ENCODE measurements at places on chromosomes 2 and 18.

DNA sequence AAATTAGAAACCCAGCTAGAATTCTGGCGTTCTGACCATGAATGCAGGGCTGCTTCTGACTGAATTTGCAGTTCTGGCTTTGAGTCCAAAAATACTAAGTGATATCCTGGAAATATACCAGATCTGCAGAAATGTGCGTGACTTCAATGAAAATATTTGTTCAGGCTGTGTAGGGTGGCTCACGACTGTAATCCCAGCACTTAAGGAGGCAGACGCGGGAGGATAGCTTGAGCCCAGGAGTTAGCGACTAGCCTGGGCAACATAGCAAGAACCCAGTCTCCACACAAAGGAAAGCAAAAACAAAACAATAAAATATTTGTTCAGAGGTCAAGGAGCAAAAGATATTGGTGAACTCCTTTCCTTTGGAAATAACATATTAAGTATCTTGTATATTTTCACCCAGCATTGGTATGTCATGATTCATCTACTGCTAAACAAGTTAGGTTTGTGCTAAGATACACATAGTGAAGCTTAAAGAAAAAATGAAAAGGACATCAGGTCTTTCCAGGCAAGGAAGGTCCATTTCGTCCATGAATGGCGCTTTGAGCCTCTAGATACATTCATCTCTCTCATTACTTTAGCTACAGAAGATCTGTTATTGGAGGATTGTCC is 239.2 kb downstream of the CMPK2 start:
- no peak for DNase-seq

- no peak for DNase-seq
Observed at GRCh38 chr18:63570721-63571120, 16.4 kb upstream of the SERPINB13 start.

- no peak for DNase-seq
Observed at GRCh38 chr2:203404996-203405395, 76.8 kb downstream of the ABI2 start.

GRCh38 chr2:174326161-174327020 is 8.4 kb upstream of the SP9 start:
- no peak for DNase-seq

- no peak for DNase-seq
Observed at GRCh38 chr2:231418820-231419640, 23.5 kb downstream of the B3GNT7 start.

- no peak for DNase-seq
Observed at GRCh38 chr2:136052369-136053362, 65.3 kb downstream of the CXCR4 start.

- no peak for DNase-seq
Observed at GRCh38 chr18:65955747-65956146, 204.9 kb downstream of the CDH7 start.

DNA sequence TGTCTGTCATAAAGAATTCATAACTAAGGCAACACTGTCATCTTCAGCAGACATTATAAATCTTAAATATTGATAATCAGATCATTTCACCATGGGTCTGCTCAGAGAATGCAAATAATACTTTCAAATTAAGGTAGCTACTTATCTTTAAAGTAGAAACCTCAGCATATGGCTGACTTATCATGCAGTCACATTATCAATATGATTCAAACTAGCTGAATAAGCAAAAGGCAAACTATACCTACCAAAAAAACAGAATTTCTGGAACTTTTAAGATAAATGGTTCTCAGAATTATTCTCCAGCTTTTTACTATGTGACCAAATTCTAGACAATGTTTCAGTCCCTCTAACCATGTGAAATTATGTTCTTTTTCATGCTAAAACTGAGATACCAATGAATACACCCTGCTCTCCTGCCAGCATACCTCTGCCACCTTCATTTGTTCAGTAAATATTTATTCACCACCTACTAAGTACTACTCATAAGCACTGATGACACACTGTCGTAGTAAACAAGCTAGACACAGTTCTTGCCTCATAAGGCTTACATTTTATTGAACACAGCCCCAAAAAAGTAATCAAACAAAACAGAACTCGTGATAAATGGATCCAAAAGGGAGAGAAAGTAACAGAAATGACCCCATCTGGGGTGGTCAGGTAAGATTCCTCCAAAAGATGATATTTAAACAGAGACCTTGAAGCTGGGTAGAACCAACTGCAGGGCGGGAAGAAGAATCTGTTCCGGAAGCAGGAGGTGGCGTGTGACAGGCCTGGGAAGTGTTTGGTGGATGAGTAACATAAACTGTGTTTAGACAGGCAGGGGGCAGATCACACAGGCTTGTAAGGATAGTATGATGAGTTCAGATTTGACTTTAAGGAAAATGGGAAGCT is 17.7 kb downstream of the SPIRE1 start:
- no peak for DNase-seq

- no peak for DNase-seq
Observed at GRCh38 chr18:54215069-54215468, 9.4 kb downstream of the MBD2 start.

DNA sequence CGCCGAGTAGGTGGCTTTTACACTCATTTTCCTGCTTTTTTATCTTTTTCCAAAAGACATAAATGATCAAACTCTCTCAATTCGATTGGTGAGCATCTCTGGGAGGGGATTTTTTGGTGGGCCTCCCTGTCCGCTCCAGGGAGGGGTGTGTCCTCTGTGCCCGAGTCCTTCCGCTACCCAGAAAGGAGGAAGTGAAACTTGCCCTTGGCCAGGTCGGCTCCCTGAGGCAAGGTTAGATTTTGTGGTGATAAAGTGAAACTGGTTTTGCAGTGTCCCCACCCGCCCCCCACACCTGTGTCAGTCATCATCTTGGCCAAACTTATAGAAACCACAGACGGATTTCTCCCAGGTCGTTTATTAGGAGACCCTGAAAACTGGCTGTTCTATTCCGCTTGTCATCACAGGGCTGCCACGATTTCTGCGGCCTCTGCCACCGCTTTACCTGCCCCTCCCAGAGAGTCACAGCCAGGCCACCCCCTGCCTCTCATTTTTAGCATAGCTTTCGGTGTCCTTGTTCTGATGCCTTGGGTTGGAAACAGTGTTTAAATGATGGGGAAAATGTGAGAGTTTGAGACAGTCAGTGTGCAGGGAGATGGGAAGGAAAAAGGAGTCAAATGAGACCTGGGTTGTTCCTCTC is 93.6 kb downstream of the SH3BP4 start:
- DNase-seq = no peak

- DNase-seq = no peak
Observed at GRCh38 chr2:62550461-62550860, 44.5 kb upstream of the TMEM17 start.

DNA sequence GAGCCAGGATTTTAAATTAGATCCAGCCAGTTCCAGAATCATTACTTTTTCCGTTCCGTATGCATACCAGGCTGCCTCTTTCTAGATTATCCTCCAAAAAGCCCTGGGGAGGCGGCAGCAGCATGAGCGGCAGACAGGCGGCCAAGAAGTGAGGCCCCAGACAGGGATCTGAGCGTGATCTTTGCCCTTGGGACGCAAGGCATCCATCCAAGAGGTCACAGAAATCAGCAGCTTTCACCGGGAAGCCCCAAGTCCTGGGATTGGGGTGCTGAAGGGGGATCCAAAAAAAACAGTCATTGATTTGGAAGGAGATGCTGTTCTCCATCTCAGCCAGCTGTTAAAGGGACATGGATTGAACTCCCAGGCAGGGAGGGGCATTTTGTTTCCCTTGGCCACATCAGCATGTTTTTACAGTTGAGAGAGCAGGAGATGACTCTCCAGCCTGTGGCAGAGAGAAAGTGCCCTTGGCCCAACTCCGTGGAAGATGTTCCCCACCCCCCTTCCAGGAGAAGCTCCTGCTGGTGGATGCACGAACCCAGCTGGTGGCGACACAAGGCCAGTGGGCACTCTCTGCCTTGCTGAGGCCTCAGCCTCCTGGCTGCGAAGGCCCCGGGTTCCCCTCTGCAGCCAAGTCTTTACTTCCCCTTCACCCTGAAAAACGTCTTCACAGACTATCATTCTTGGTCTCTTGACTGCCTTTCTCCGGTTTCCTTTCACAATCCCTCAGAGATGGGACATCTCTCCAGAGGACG is 265.6 kb downstream of the ANAPC1 start:
- no peak for DNase-seq

- no peak for DNase-seq
Observed at GRCh38 chr18:22813648-22814328, 119.3 kb upstream of the RBBP8 start.

GRCh38 chr2:170038734-170039133 is 139.2 kb upstream of the MYO3B start:
- no peak for DNase-seq

DNA sequence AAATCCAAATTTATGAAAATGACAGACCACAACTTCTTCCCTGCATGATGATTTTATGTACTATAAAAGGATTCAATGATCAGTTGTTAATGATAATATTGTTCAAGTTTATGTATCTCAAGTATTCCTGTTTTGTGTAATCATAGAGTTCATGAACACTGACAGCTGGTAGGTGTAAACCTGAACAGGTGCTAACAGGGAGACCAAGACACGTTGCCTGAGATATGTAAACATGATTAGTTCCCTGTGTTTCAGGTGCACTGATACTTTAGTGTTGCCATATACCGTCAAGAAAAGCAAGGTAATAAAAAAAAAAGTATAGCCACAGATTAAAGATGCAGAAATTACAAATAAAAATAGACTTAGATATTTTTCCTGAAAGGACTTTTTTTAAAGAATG is 131.8 kb downstream of the BAZ2B start:
- no peak for DNase-seq

DNA sequence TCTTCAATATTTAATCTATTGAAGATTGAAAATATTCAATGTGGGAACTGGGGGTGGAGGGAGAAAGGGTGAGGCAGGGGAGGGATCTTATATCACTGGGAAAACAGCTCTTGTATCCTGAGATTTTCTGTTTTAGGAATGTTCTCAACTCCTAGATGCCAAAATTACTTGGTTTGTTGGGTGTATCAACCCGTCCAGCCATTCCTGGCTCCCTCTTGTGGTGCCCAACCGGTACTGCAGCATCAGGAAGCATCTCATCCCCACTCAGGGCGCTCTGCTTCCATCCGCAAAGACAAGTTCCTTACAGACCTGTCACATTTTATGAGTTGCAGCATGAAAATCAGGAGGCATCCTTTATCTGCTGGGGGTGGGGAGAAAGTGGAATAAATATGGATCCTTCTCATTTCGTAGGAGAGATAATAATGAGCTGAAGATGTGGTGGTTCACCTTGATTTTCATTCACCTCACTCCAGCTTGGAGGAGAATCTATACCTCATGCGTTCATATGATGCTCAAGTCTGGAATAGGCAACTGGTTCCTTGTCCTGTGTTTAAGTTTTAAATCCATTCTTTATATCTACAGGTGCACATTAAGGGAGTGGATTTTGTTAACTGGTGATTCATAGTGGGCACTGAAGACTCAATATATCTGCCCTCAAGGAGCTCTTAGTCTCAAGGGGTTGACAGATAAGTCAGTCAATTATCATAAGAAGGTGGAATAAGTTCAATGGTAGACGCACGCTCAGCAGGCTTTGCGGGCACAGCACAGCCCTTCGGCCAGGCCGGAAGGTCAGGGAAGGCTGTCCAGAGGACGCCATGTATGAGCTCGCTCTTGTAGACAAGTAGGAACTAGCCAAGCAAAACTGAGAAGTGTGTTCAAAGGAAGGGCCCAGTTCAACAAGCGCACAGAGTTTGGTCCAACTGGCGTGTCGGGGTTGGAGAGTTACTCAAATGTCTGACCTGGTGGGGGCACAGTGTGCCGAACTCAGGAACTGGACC is 127.3 kb downstream of the RNF144A start:
- peak; percentile 93 for DNase-seq

DNA sequence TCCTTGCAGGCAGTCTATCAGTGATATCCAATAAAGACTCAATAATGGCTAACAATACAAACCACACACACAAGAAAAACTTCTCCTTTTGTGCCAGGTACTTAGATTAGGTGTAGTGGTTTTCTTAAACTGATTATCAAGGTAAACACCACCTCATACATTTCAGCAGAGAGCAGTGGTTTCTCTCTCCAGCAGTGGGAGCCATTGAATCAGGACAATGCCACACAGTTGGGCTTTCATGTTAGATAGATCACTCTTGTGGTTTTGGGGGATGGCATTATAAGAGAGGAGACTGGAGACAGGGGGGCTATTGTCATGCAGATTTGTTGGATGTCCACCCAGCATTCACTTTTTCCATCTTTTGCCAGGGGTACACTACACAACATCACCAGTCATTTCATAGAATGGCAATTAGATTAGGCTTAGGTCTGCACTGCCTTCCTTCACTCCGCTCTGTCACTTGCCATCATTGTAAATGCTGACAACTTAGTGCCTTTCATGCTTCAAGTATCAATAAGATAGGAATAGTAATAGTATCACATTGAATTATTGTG is 13.6 kb upstream of the IRS1 start:
- DNase-seq = no peak

- DNase-seq = no peak
Observed at GRCh38 chr2:177543007-177543760, 150.6 kb downstream of the AGPS start.

GRCh38 chr2:19933351-19933981 is 31.7 kb upstream of the TTC32 start:
- DNase-seq = no peak

- no peak for DNase-seq
Observed at GRCh38 chr2:75432761-75433361, 127.9 kb downstream of the EVA1A start.

DNA sequence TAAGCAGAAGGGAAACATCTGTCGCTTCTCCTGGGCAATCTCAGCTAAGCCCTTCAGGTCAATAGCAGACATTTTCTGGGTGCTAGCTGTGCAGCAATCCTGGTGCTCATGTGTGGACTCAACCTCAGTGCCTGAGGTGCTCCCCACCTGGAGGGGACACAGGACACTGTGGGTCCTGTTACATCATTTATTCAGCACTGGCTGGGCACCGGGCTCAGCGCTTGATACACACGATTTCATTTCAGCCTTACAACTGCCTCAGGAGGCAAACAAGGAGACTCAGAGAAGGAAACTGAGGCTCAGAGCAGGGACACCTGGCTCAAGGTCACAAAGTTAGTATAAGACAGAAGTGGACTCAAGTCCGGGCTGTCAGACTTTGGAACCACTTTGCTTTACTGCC is 46.7 kb downstream of the MARCO start:
- no peak for DNase-seq

DNA sequence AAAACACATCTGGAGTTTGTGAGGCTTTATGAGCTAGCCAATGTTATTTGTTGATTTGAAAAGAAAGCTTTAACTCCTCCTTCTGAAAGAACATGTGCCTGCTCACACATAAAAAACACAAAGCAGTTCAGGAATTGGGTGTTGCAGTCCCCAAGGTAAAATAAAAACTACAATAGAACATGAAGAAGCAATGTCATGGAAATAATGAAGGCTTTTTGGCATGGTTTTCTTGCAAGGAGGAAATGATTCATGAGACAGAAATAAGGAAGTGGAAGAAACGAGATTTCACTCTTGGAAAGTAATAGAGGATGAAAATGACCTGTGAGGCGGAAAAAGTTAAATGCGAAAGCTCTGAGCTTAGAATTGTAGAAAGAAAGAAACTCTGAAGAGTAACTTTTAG is 81.1 kb downstream of the TRIB2 start:
- no peak for DNase-seq

Data from Peyer's patch (tissue), 4 donors.